Fibroblast of skin of left quadriceps (primary cell): ENCODE measurements at places on chromosomes 12 and 14.

DNA sequence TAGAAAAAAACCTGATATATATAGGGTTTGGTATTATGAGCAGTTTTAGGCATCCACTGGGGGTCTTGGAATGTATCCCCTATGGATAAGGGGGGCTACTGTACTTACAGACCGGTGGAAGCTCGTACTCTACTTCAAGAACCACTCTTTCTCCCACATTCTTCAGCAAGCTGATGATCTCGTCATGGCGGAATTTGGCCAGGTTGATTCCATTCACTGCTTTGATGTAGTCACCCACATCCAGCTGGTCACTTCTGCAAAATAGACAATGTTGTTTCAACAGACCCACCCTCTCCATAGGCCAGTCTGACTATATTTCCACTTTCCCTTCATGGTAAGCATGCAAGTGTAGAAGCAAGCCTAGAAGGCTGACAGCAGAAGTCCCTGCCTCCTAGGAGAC lies 139.9 kb downstream of the GRIP1 start:
- no peak for DNase-seq

GRCh38 chr14:68248481-68249255 lies 429.1 kb downstream of the RAD51B start:
- DNase-seq = peak; percentile 70

GRCh38 chr14:22433069-22433468 lies 156.0 kb downstream of the DAD1 start:
- no peak for DNase-seq

GRCh38 chr14:91342206-91342760 lies 75.3 kb downstream of the CCDC88C start:
- no peak for DNase-seq

DNA sequence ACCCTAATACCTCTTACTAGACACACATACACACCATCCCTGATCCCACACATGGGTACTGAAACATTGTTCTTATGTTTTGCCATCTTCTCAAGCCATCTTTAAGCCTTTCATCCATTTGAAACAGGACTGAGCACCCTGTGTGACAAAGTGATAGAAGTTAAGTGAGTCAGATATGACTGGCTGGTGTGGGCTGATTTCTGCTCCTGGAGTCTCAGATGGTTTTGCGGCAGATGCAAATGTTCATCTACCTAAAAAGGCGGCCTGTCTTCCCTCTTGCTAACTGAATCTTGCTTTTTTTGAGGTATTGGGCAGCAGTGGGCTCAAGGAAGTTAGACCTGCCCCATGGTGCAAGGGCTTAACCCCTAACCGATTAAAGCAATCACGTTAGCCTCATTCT lies 30.4 kb upstream of the PKP2 start:
- no peak for DNase-seq

GRCh38 chr14:65696801-65697200 lies 284.3 kb downstream of the FUT8 start:
- no peak for DNase-seq

DNA sequence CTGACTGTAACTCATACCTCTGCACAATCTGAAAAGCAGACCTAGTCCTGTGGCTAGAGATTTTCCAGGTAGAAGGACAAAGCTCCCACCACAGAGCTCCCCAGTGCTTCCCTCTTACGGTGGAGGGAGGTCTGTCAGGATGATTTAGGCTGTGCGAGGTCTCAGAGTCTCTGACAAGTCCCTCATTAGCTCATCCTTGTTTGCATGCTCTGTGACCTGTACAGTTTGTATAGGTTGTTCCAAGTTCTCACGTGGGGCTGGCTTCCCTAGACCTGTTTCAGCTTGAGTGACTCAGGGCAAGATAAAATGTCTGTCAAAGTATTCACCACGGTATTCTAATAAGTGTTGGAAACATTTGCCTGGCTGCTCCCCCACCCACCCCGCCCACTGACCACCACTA lies 34.8 kb downstream of the ASCL1 start:
- DNase-seq = no peak

DNA sequence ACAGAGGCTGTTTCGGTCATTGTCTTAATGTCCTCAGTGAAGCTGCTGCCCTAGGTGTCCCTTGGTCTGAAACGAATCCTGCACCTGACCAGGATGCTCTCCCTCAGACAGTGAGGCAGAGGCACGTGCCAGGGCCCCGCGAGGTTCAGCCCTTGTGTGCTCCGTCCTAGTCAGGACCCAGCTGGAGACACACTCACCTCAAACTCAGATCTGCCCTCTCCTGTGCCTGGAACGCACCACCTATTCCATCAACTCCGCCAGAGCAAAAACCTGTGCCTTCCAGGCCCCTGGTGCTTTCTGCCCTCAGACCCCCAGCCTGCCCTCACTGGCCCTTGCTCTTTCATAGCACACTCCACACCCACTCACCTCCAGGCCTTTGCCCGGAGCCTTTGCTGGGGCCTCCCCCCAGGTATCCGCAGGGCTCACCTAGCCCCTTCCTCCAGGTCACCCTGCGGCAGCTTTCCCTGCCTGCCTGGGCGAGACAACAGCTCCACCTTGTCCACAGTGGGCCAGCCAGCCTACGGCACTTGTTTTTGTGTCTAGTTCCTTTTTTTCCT lies 150.6 kb downstream of the BCL11B start:
- no peak for DNase-seq

GRCh38 chr12:71250166-71250565 lies 92.4 kb upstream of the TSPAN8 start:
- no peak for DNase-seq

DNA sequence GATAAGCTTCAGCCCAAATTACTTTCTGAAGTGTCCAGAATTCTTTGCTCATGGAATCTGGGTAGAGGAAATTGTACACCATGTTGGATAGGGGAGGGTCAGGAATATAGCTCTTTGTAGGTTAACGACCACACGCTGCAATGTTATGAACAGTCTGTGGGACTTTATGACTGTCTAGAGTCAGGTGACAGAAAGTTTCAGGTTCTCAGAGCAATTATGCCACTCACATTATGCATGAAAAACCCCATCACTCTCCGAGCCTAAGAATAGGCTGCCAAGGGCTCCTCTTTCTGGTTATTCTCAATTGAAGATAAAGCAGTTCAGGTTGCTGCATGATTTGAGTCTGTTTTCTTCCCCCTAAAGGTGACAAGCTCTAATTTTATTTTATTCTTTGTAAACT lies 430.9 kb downstream of the ATP23 start:
- DNase-seq = no peak
